ENCODE measurements at places on chromosomes 6 and 20.

DNA sequence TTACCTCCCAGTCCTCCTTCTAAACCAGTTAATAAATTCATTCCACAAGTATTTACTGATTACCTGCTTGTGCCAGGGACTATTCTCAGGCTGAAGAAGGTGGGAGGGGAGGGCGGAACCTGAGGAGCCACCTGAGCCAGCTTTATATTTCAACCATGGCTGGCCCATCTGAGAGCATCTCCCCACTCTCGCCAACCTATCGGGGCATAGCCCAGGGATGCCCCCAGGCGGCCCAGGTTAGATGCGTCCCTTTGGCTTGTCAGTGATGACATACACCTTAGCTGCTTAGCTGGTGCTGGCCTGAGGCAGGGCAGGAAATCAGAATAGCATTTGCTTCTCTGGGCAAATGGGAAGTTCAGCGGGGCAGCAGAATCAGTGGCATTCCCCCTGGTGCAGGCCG is 4.9 kb upstream of the AAR2 start:
- no peak overlapping the region for H3K27ac ChIP-seq
- H3K4me3 ChIP-seq, result no peak overlapping the region
- H3K4me1 ChIP-seq, result peaks cover 23% of the 10 kb centered on the region
- no peak for DNase-seq

GRCh38 chr6:157653521-157653920 is 169.5 kb upstream of the SNX9 start:
- H3K36me3 ChIP-seq, result no peaks in the 10 kb centered on the region
- no peak for DNase-seq
- peaks cover under 1% of the 10 kb centered on the region for H3K27me3 ChIP-seq

DNA sequence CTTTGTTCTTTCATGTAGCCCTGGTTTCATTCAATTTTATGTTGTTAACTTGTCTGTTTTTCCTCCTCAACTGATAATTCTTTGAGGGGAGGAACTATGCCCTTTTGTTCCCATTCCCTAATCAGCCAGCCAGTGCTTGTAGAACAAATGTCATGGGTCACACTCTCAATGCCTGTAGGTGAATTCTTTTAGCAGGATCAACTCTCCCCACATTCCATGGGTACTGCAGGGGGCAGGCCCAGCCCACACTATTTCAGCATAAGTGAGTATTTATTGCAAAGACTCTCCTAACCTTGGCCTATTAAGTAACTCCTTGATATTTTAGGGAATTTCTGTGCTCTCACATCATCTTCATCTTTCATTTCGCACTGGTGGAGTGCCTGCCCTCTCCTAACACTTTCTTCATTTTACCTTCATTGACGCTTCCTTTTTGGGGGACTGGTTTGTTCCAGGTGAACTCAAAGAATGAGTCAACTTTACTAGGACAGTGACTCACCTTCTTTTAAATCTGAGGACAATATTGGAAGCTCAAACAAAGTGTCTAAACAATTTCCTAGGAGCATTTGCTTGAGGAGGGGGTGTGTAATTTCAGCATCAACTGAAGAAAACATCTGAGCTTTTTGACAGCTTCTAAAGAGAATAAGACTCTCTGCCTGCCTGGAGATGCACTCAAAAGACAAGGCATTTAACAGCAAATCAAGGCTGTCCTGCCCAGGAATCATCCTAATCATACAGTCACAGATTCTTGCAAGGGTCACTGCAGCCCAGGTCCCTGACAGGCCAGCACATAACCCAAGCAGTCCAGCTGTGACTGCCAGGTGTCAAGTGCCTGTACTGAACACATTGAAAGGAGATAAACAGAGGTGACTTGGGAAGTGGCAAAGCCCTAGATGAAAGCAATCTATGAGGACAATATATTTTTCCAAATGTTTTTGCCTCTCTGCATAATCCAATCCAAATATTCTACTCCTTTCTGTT is 263.9 kb upstream of the PRND start:
- H3K4me1 ChIP-seq, result no peaks in the 10 kb centered on the region
- no peaks in the 10 kb centered on the region for H3K36me3 ChIP-seq
- H3K4me3 ChIP-seq, result no peak overlapping the region
- peaks cover 6% of the 10 kb centered on the region for H3K27me3 ChIP-seq
- DNase-seq, result no peak

DNA sequence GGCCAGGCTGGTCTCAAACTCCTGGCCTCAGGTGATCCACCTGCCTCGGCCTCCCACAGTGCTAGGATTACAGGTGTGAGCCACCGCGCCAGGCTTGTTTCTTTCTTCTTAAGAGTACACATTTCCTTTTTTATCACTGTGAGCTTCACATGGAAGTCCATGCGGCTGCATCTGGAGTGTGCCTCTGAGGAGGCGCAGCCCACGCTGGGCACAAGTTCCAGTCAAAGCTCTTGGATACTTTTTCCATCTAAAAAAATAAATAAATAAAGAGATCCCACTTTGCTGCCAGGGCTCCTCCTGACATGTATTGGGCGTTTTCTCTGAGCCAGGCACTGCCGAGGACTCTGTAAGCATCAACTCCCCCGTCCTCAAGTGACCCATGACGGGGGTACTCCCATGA is 123.0 kb downstream of the PREX1 start:
- no peaks in the 10 kb centered on the region for H3K27me3 ChIP-seq
- no peak overlapping the region for H3K27ac ChIP-seq
- H3K36me3 ChIP-seq, result peaks cover 45% of the 10 kb centered on the region
- DNase-seq, result no peak
- no peak overlapping the region for H3K4me3 ChIP-seq

DNA sequence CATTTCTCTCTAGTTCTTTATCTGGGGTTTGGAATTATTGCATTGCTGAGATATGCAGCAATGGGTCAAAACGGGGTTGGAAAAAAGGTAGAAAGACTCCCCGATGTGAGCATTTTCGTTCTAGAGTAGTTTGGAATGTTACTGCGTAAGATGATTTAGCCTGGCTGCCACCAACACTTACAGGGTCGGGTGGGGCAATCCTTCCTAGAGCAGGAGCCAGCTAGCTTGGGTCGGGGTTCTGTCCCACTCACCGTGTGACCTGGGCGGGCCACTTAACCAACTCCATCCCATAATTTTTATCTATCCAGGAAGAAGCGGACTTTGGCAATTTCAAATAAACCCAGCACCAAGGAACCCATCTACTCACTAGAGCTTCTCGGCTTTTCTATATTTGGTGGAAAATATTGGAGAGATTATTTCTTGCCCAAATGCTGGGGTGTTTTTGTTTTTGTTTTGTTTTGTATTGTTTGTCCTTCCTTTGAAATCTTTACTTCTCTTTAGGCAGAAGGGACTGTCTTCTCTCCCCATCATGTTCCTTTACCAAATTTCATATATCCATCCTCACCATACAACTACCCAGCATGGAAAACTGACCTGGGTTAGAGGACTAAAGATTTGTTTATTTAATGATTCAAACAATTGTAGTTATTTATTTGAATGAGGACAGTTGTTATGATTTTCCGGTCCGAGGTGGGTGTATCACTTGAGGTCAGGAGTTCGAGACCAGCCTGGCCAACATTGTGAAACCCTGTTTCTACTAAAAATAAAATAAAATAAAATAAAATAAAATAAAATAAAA is 72.4 kb downstream of the GPX5 start:
- no peak for DNase-seq
- H3K27me3 ChIP-seq, result peaks cover 41% of the 10 kb centered on the region
- H3K36me3 ChIP-seq, result no peaks in the 10 kb centered on the region
- H3K4me1 ChIP-seq, result peaks cover 8% of the 10 kb centered on the region
- H3K4me3 ChIP-seq, result peak overlapping the region; percentile 60
- H3K27ac ChIP-seq, result no peak overlapping the region

GRCh38 chr6:26199773-26200764 is 112.8 kb downstream of the HFE start:
- peaks cover 27% of the 10 kb centered on the region for H3K27me3 ChIP-seq
- peak overlapping the region; percentile 98 for H3K27ac ChIP-seq
- peaks cover 13% of the 10 kb centered on the region for H3K36me3 ChIP-seq
- H3K4me1 ChIP-seq, result peaks cover 43% of the 10 kb centered on the region

DNA sequence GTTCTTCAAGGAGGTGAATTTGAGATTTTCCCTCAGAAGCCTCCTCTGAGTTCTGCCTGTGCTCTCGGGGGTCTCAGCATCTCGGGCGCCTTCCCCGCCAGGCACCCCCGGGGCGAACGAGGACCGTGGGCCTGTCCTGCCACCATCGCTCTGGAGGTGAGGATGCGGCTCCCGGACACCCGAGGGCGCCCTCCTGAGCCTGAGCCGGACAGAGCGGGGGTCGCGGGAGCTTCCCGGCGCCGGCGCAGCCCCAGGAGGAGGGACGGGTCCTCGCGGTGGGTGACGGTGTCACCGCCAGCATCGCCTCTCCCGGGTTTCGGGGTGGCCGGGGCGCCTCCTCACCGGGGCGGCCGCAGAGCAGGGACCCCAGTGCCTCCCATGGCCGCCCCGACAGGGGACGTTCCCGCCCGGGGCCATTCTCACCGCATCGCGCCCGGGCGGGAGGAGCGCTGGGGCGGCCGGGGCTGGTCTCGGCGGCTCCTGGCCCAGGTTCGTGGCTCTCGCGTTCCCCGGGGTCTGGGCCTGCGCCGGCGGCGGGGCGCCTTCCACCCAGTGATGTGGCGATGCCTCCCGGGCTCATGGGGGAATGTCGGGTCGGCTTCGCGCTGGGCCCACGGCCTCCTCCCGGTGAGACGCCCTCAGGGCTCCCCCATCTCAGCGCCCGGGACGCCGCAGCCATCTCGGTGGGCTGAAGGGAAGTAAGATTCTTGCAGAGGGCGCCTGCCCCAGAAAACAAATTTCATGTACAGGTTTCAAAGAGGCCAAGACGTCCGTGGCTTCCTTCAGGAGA is 210.5 kb downstream of the ERMARD start:
- no peaks in the 10 kb centered on the region for H3K36me3 ChIP-seq
- no peaks in the 10 kb centered on the region for H3K4me1 ChIP-seq
- peaks cover 16% of the 10 kb centered on the region for H3K27me3 ChIP-seq
- DNase-seq, result no peak
- H3K27ac ChIP-seq, result no peak overlapping the region

DNA sequence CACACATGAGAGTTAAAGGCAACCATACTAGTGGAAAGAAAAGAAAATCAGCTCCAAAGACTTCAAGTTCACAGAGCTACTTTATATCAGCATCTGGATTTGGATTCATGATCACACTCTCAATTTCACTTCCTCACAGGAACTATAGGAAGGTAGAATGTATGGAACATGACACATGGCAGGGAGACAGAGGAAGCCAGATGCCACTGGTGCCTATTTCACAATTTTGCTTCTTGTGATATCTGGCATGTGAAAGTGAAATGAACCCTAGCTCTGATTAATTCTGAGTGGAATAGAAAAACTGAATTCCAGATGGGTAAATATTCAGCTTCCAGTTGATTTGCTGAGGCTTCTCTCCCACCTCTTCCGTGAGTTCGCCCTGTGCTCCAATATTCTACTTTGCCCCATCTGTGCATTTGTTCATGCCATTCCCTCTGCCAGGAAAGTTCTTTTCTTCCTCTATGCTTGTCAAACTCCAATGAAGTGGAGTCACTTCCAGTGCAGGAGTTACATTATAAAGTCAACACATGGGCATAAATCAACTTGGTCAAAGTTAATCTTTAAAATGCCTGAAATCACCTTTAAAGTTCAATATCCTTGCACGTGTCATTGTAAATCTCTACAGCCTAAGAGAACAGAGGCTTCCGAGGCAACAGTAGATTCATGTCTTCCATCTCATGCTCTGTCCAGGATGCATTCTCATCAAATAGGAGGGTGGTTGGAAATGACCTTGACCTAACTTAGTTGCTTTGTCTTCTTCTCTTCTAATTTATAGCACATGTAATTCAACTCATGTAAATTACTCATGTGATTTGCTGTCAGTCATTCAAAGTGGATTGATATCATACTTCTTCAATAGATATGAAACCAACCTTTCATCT is 275.3 kb downstream of the HIVEP2 start:
- H3K36me3 ChIP-seq, result no peaks in the 10 kb centered on the region
- H3K27me3 ChIP-seq, result peaks cover 2% of the 10 kb centered on the region
- H3K27ac ChIP-seq, result no peak overlapping the region
- H3K4me3 ChIP-seq, result no peak overlapping the region
- H3K4me1 ChIP-seq, result peaks cover 5% of the 10 kb centered on the region

DNA sequence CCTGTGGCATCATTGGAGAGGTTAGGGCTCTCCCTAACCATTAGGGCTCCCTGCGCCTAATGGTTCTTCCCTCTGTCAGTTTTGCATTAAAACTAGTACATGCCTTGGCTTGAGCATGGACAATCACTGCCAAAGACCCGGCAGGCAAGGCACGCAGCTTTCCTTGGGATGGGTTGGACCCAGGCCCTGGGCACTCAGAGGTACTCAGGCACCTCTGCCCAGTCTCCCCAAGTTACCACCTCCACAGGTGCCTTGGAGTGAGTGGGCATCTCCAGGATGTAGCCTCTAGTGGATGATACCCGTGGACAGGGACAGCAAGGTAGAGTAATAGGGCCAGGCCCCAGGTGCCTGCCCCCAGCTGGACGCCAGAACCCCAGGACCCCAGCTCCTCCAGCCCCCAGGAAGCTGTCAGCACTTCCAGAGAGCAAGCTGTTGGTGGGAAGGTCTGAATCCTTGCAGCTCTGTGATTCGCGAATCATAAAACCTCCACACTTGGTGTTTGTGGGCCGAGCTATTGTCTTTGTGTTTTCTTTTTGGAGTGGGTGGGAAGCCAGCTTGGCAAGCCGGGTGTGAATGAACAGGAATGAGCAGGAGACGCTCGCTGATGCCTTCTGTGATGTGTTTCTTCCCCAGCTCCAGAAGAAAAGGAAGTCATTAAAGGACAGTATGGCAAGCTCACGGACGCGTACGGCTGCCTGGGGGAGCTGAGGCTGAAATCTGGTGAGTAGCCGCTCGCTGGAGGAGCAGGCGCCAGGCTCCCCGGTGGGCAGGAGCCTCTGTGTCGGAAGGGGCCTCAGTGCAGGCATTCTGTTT is 35.1 kb downstream of the SYNJ2 start:
- no peaks in the 10 kb centered on the region for H3K27me3 ChIP-seq
- H3K4me3 ChIP-seq, result no peak overlapping the region
- no peak overlapping the region for H3K27ac ChIP-seq
- H3K36me3 ChIP-seq, result peaks cover 12% of the 10 kb centered on the region
- H3K4me1 ChIP-seq, result peaks cover 24% of the 10 kb centered on the region

- H3K36me3 ChIP-seq, result no peaks in the 10 kb centered on the region
- no peaks in the 10 kb centered on the region for H3K27me3 ChIP-seq
- H3K27ac ChIP-seq, result no peak overlapping the region
- DNase-seq, result no peak
Observed at GRCh38 chr6:120355822-120356221, 978.5 kb downstream of the TBC1D32 start.

- H3K27me3 ChIP-seq, result peaks cover 25% of the 10 kb centered on the region
- peaks cover 4% of the 10 kb centered on the region for H3K4me1 ChIP-seq
- no peaks in the 10 kb centered on the region for H3K36me3 ChIP-seq
- no peak for DNase-seq
Observed at GRCh38 chr6:159151266-159151855, 17.8 kb upstream of the FNDC1 start.

GRCh38 chr6:13026557-13026956 is 301.8 kb downstream of the TBC1D7 start:
- DNase-seq, result no peak
- H3K27ac ChIP-seq, result no peak overlapping the region
- H3K4me3 ChIP-seq, result no peak overlapping the region
- H3K36me3 ChIP-seq, result no peaks in the 10 kb centered on the region
- no peaks in the 10 kb centered on the region for H3K4me1 ChIP-seq

GRCh38 chr20:43102394-43102793 is 87.3 kb downstream of the PTPRT start:
- H3K4me1 ChIP-seq, result no peaks in the 10 kb centered on the region
- H3K4me3 ChIP-seq, result no peak overlapping the region
- H3K27me3 ChIP-seq, result no peaks in the 10 kb centered on the region
- DNase-seq, result no peak
- no peak overlapping the region for H3K27ac ChIP-seq
- no peaks in the 10 kb centered on the region for H3K36me3 ChIP-seq

GRCh38 chr6:116624036-116624805 is 7.9 kb downstream of the RSPH4A start:
- no peaks in the 10 kb centered on the region for H3K36me3 ChIP-seq
- DNase-seq, result no peak
- H3K4me3 ChIP-seq, result no peak overlapping the region
- no peak overlapping the region for H3K27ac ChIP-seq

Data from T-helper 2 cell treated with Interferon-gamma antibody and Interleukin-4, amounts not matched to agents 5 μg/mL and 100 μg/mL, for 36 hours (primary cell).